ENCODE measurements at places on chromosomes 1 and 21.
A peak's percentile ranks its signal among the peaks of the same experiment; 100 is the strongest.

DNA sequence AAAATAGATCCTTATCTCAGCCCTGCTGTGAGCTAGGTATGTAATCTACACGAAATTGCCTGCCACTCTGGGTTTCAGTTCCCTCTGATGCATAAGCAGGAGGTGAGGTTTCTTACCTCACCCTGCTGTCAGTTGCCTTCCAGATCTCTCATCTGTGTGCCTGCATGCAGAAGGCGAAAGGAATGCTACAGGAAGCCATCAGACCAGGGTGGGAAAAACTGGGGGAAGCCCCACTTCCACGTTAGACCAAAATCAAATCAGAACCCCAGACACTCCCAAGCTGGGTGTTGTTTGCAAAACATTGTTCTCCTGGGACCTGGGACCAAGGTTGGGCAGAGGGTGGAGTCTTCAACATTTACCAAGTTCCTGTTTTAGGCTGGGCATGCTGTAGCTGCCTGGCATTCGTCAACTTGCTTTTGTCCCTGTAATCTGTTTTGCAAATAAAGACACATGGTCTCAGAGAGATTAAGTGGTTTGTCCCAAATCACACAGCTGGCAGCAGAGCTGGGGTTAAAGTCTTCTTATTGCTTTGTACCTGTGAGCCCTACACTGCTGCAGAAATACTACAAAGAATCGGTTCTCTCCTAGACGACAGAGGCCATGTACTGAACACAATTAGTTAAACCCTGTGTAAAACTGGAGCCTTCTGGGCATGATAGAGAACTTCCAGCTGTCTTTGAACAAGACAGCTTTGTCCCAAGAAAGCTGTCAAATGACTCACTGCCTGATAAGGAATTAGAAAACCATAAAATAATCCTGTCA is 389.7 kb upstream of the RUNX1 start:
- DNase-seq, result no peak

GRCh38 chr1:234218078-234218477 is 155.2 kb upstream of the COA6 start:
- DNase-seq, result no peak

DNA sequence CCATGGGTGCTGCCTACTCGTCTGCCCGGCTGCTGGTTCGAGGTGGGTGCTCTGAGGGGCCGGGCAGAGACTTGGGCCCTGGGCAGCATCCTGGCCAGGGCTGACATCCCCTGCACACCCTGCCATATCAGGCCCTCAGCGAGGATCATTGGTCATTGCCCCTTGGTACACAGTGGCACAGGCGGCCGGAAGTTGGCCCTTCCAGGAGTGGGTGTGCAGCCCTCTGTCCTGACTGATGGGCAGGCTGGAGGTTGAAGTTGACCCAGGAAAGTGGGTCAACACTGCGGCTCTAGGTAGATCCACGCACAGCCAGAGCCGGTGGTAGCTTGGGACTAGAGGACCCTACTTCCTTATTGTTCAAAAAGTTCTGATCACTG is 72.9 kb downstream of the TRIM11 start:
- DNase-seq, result no peak

- no peak for DNase-seq
Observed at GRCh38 chr1:189027512-189027911, 1450.2 kb downstream of the BRINP3 start.

GRCh38 chr1:66446261-66447001 is 87.5 kb upstream of the SGIP1 start:
- DNase-seq, result peak; percentile 4

DNA sequence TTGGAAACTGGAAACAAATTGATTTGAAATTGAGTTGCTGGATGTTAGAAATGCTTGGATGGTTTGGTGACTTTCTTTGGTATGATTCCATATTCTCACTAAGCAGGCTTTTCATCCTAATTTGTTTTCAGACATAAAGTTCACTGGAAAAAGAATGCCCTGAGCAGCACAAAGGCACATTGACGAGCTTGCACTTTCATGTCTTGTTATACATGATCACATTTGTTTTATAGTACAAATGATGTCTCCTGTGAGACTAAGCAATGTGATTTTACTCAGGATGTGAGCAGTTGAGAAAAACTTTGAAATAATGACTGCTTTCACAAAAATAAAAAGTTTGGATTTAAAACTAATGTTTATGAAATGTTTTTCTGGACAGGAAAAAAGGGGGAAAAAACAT is 63.6 kb downstream of the KCNT2 start:
- no peak for DNase-seq

- peak; percentile 37 for DNase-seq
Observed at GRCh38 chr1:179229214-179230140, at the start of gene ABL2. Gene ABL2 (minus strand): TSS chr1:179229677. CDS start chr1:179229397, 280 bp downstream.

DNA sequence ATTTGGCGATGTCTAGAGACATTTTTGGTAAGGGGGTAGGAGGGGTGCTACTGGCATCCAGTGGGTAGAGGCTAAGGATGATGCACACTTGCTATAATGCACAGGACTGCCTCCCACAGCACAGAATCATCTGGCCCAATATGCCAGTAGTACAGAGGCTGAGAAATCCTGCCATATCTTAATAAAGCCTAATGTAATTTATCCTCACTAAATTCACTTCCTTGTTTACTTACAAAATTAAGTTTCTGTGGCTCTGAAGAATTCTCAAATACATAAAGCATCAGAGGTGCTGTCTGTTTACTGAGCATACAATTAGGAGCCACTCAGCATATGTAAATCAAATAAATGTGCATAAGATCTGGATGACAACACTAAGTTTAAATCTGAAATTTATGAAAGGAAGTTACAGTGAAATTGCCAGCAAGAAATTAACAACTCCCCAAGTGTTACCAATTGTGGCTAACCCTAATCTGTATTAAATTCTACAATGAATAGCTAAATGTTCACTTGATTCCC is 26.5 kb downstream of the NGF start:
- no peak for DNase-seq

DNA sequence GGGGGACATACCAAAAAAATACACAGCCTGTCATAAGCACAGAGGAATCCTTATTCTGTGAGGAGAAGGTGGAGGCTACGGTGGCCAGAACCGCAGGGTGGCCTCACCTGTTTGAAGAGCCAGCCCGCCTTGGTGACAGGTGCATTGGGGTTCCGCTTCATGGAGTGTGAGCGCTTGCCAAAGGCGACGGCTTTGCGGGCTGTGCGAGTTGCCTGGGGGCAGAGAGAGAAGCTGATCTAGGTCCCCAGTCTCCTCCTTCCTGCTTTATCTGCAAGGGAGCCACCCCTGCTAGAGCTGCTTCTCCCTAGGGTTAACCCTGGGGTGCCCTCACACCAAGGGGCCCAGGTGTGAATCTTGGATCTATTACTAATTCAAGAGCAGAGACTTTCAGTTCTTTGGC is 54.3 kb upstream of the GOLT1A start:
- DNase-seq, result no peak

DNA sequence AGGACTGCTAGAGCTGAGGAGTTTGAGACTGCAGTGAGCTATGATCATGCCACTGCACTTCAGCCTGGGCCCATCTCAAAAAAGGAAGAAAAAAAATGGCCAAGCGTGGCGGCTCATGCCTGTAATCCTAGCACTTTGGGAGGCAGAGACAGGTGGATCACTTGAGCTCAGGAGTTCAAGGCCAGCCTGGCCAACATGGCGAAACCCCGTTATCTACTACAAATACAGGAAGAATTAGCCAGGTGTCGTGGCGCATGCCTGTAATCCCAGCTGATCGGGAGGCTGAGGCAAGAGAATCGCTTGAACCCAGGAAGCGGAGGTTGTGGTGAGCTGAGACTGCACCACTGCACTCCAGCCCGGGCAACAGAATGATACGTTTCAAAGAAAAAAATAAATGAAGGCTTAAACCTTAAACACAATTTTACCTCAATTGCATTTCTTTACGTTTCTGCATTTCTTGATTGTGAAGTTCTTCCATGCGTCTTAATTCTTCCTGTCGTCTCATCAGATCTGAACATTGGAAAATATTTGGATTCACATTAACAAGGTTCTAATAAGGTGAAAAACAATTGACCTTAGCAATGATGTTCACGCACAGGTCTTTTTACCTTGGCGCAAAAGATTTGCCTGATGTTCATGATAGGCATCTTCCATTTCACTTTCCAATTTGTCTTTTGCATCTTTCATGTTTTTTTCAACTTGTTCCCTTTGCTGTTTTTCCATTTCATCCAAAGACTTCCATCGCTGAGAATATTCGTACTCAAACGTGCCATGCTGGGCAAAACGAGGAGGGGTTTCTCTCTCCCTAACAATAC is 4.2 kb downstream of the SFPQ start:
- DNase-seq, result no peak

Data from T follicular helper cell (primary cell).